Inflammatory macrophage treated with lipopolysaccharide for 4 hours (primary cell): ENCODE measurements at places on chromosomes 13 and 19.

GRCh38 chr13:46799139-46799538 lies 2.2 kb upstream of the ESD start:
- DNase-seq = no peak

DNA sequence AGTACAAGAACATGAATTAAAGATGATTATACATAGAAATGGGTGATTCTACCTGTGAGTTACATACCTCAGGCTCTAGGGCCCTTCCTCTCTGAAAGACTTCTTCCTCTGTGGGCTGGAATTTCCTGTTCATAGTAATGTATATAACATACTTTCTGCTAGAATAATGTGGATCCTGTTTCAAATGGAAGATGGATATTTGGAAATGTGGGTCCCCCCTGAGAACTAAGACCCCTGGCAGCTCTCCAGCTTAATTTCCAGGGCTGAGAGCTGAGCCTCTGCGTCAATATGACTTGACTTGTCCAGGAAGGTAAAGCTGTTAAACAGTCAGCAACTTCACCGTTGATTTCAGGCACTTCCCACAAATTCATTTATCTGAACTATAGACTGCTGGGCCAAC lies 296.3 kb downstream of the NALCN start:
- no peak for DNase-seq

GRCh38 chr19:13727798-13728197 lies 36.5 kb upstream of the MRI1 start:
- no peak for DNase-seq

- peak; percentile 11 for DNase-seq
Observed at GRCh38 chr13:50742968-50743367, 100.5 kb downstream of the DLEU7 start.

GRCh38 chr19:3206216-3206953 lies 18.1 kb upstream of the CELF5 start:
- DNase-seq = no peak

DNA sequence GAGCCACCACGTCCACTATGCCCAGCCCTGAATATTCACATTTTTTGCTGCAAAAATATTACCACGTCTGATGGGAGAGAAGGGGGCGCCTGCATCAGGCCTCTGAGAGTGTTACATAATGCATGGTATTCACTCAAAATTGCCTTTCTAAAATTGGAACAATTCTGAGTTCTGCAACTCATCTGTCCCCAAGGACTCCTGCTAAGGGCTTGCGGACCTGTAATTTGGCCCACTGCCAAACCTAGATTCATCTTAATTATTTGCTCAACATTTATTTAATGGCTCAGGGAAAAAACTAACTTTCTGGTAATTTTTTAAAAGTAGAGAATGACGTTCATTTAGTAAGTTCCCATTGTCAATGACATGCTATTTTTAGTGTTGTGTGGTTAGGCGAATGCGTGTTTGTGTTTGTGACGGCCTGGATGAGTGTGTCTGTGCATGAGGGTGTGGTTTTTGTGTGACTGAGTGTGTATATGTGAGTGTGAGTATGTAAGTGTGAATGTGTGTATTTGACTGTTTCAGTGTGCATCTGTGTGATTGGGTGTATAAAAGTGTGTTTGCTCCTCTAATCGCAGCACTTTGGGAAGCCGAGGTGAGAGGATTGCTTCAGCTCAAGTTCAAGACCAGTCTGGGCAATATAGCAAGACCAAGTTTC lies 8.8 kb downstream of the INAFM1 start:
- no peak for DNase-seq

- DNase-seq = peak; percentile 86
Observed at GRCh38 chr19:46786236-46787039, 2.0 kb downstream of the SLC1A5 start.

DNA sequence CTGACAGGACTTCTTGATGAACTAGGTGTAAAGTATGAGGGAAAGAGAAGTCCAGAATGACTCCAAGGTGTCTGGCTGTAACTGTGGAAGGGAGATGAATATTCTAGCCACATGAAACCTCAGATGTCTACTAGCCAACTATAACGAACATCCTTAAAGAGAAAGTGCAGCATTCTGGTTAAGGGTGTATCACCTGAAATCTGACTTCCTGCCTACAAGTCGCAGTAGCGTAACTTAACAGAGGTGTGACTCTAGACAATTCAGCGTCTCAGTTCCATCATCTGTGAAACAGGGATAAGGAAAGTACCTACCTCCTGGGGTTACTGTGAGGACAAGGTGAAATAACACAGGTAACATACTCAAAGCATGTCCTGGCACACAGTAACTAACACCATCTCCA lies 145.7 kb upstream of the FBXL3 start:
- no peak for DNase-seq

- DNase-seq = peak; percentile 72
Observed at GRCh38 chr19:14476673-14477401, 1.7 kb upstream of the PTGER1 start.

DNA sequence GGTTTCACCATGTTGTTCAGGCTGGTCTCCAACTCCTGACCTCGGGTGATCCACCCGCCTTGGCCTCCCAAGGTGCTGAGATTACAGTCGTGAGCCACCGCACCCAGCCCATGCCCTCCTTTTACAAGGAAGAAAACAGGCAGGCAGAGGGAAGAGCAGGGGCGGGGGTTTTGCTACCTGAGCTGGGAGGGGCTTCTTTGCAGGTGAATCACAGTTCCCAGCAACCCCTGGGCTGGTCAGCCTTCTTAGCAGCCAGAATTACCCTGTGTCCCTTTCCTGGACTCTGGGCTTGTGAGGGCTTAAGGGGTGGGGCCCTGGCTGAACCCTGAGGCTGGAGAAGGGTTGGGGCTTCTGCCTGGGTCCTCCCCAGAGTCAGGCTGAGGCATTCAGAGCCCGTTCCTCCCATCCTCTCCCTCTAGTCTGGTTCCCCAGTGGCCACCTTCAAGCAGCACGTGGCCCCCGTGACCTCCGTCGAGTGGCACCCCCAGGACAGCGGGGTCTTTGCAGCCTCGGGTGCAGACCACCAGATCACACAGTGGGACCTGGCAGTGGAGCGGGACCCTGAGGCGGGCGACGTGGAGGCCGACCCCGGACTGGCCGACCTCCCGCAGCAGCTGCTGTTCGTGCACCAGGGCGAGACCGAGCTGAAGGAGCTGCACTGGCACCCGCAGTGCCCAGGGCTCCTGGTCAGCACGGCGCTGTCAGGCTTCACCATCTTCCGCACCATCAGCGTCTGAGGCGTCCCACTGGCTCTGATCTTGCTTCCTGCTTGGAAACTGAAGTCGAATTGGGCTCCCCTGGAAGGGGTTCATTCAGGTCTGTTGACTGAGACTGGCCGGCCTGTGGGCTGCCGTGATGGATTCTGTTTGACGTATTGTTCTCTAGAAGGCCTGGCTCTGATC lies 2.8 kb upstream of the KCNJ14 start:
- DNase-seq = no peak

DNA sequence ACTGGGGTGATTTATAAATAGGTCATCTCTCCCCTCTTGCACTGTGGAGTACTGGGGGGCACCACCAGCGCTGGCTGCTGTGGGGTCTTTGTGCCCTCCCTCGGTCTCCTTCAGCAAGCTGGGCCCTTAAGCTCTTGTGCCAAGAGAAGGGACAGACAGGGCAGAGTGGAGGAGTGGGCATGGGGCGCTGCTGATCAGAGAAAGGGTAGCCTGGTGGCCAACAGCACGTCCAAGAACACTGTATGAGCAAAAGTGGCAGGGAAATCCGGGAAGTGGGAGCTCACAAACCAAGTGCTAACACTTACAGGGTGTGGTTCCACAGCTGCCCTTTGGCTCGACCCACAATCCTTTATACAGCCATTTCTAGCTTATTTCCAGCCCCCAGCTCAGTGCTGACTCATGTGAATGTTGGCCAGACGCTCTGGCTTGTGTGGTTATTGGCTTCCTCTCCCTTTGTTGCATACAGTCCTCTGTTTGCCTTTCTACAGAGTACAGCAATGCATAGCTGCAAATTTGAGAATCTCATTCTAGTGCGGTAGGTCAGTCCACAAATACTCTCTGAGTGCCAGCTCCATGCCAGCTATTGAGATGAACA lies 298.8 kb downstream of the SHISA2 start:
- DNase-seq = no peak

DNA sequence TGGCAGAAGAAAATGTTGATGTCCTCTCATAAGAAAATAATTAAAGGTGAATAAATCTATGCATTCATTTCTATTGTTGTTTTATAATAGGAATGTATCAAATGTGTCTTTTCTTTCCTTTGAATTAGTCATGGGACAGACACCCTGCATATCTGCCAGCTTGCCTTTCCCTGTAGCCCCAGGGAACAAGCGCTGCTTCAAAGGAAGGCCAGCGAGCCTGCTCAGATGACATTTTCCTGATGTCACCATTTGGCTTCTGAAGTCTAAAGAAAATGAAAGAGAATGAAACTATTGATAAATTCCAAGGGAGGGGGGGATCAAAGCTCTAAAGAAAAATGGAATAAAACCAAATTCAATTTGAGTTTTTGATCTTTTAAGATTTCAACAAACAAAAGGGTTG lies 574.8 kb downstream of the IRS2 start:
- no peak for DNase-seq

DNA sequence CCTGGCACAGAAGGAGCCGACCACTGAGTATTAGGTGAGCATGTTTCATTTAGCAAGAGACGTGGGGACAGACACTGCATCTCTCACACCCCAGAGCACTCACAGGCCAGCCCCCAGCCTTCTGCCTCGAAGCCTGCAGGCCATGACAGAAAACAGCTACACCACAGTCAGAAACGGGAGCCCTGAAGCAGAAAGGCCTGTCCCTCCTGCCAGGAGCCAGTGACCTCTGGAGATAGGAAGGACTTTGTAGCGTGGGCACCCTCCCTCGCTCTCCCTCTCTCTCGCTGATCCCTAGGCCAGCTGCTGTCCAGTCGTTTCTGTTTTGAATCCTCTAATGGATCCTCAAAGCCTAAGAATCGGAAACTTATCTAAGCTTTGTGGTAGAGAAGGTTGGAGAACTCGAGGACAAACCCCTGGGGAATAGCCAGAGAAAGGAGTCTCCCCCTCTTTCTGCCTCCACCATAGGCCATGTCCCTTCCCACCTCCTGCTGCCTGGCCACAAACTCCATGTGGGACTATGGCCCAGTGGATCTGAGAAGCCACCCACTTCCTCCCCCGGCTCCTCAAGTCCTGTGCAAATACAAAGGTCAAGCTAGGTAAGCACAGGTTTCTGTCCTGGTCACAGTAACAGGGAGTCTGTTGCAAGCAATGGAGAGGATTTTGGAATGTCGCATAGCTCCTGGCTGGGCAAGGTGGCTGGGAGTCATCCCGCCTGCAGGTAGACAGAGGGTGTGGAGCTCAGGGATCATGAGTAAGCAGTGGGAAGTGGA lies 95.1 kb downstream of the NUFIP1 start:
- DNase-seq = no peak

- DNase-seq = no peak
Observed at GRCh38 chr13:114029866-114030625, 56.2 kb upstream of the C13orf46 start.

DNA sequence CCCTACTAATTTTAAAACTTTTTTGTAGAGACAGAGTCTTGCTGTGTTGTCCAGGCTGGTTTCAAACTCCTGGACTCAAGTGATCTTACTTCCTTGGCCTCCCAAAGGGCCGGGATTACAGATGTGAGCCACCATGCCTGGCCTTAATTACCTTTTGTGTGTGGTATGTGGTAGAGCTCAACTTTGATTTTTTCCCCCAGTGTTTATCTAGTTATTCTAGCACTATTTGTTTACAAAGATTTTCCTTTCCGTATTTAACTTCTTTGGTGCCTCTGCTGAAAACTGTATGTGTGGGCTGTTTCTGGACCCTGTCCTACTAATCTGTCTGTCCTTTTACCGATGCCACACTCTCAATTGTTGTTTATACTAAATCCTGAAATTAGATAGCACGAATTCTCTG lies 9.4 kb upstream of the ERCC5 start:
- no peak for DNase-seq

DNA sequence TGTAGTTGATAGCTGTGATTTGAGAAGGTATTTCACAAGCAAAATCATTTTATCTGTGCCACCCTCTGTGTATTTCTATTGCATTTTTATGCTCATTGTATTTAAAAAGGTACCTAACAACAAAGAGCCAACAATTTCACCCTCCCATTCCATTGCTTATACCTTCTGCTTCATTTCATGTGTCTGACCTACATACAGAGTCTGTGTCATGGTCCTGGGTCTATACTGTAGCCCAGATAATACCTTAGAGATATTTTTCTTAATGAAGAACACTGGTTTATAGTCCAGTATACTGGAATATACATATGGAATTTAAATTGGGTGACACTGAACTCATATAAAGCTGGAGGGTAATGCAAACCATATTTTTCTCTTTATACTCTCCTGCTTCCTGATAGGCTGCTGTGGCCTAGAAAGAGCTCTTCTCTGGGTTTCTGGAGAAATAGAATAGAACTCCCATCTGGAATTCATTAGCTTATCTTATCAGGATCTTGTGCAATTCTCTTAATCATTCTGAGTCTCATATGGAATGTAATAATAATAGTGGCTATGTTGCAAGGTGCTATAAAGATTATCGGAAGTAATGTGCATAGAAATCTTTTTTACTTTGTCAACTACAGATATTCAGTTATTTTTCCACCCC lies 31.8 kb upstream of the SPART start:
- no peak for DNase-seq

GRCh38 chr19:10686661-10687517 lies 14.3 kb upstream of the QTRT1 start:
- DNase-seq = no peak

- no peak for DNase-seq
Observed at GRCh38 chr19:31470229-31470939, 121.1 kb upstream of the TSHZ3 start.

- DNase-seq = no peak
Observed at GRCh38 chr19:33921165-33921564, 124.5 kb downstream of the KCTD15 start.

- DNase-seq = no peak
Observed at GRCh38 chr13:65964672-65965071, 1265.5 kb downstream of the PCDH9 start.

DNA sequence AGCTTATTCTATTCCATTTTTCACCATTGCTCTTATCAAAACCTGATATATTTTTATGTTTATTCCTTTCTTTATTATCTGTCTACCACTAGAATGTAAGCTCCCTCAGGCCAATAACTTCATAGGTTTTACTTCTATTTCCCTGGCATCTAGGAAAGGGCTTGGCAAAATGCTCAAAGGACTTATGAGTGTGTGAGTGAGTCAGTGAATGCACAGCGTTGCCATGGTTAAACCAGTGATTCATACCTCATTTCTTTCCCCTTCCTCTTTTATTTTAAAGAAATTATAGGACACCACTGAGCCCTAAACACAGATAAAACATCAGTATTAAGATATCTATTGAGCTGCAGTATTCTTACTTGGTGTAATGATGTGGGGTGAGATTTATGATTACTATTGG lies 162.1 kb downstream of the GPC6 start:
- DNase-seq = no peak

GRCh38 chr19:11378319-11379189 lies 4.1 kb downstream of the SWSAP1 start:
- DNase-seq = peak; percentile 44

- no peak for DNase-seq
Observed at GRCh38 chr13:64457976-64458375, 2772.2 kb downstream of the PCDH9 start.
